ENCODE measurements at places on chromosomes 6 and 20.

GRCh38 chr20:8766868-8767390 lies 302.0 kb upstream of the PLCB4 start:
- no peak for DNase-seq

DNA sequence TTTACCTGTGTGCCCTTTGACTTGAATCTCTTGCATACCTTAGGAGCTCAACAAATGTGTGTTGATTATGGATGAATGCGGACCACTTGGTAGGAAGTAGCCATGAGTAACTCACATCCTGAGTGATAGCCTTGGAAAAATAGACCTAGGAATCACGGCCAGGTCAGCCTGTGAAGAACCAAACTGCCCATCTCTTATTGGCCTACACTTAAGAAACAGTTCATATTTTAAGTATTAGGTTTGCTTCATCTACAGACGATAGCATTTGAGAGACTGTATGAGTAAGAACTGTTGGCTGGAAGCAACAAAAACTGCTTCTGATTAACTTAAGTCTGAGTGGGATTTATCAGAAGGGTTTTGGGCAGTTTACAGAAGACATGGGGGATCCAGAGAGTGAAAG lies 320.1 kb upstream of the PRND start:
- DNase-seq, result no peak

- no peak for DNase-seq
Measured at GRCh38 chr20:48661575-48662455, 166.0 kb downstream of the PREX1 start.

DNA sequence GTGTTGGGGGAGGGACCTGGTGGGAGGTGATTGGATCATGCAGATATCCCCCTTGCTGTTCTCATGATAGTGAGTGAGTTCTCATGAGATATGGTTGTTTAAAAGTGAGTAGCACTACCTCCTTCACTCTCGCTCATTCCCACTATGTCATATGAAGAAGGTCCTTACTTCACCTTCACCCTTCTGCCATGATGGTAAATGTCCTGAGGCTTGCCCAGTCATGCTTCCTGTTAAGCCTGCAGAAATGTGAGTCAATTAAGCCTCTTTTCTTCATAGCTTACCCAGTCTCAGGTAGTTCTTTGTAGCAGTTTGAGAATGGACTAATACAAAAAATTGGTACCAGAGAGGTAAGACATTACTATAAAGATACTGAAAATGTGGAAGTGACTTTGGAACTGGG lies 425.9 kb downstream of the HTR1B start:
- DNase-seq, result no peak

- no peak for DNase-seq
Measured at GRCh38 chr20:41138475-41139226, 1.3 kb downstream of the PLCG1 start.

GRCh38 chr20:49814057-49814694 lies 1.5 kb downstream of the SLC9A8 start:
- DNase-seq, result no peak

- DNase-seq, result no peak
Measured at GRCh38 chr6:131966443-131966842, 15.3 kb upstream of the CCN2 start.

DNA sequence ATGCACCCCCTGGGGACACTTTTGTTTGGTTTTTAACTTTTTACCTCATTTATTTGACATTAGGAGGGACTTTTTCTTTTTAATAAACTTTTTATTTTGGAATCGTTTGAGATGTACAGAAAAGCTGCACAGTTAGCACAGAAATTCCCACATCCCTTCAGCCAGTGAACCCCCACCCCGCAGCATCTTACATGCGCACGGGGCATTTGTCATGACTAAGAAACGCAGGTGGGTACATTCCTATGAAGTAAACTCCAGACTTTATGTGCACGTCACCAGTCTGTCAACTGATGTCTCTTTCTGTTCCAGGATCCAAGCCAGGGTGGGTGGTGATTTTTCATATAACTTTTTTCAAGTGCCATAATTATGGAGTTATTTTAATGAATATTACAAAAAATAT lies 4.9 kb upstream of the ZNF831 start:
- DNase-seq, result no peak

GRCh38 chr6:4852938-4853337 lies 76.7 kb downstream of the CDYL start:
- DNase-seq, result no peak

DNA sequence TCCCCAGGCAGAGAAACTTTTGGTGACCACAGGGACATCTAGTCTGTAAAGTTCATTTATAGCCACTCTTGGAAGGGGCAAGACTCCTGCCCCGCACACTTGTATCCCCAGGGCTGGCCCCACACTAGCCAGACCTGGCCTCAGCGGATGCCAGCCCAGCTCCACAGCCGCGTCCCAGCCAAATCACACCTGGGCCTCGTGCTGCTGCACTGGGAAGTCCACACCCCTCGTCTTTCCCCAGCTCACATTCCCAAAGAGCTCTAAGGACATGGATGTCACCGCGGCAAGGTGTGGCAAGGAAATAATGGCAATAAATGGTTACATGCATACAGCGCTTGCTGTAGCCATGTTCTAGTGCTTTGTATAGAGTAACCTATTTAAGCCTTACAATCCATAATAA lies 8.6 kb downstream of the IP6K3 start:
- DNase-seq, result no peak

GRCh38 chr6:30446259-30446658 lies 43.0 kb upstream of the HLA-E start:
- DNase-seq, result no peak

GRCh38 chr6:93523365-93523764 lies 104.0 kb upstream of the EPHA7 start:
- DNase-seq, result no peak

GRCh38 chr6:150894935-150895552 lies 29.5 kb downstream of the MTHFD1L start:
- peak; percentile 61 for DNase-seq

All from NCI-H226 (cell line).